Testis (tissue), 5 donors: ENCODE measurements at places on chromosomes 7 and 10.
A peak's percentile ranks its signal among the peaks of the same experiment; 100 is the strongest.

GRCh38 chr7:158585721-158586498 is 1.7 kb downstream of the PTPRN2 start:
- no peak for DNase-seq

GRCh38 chr10:121974019-121974534 is 940 bp downstream of the NSMCE4A start:
- no peak for DNase-seq

DNA sequence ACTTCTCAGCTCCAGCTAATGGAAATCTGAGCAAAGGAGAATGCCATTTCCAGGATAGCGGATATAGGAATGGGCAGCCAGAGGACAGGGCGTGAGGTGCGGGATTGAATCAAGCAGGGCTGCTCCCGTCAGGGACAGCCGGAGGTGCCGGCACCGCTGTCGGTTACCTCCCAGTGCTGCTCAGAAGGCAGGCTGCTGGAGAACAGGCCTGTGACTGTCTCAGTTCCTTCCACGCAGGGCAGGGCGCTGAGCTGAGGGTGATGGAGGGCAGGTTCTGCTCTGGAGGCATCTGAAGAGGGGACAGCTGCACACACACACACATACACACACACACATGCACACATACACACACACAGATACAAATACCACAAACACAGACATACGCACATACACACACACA is 111.1 kb downstream of the DOCK1 start:
- DNase-seq: no peak

DNA sequence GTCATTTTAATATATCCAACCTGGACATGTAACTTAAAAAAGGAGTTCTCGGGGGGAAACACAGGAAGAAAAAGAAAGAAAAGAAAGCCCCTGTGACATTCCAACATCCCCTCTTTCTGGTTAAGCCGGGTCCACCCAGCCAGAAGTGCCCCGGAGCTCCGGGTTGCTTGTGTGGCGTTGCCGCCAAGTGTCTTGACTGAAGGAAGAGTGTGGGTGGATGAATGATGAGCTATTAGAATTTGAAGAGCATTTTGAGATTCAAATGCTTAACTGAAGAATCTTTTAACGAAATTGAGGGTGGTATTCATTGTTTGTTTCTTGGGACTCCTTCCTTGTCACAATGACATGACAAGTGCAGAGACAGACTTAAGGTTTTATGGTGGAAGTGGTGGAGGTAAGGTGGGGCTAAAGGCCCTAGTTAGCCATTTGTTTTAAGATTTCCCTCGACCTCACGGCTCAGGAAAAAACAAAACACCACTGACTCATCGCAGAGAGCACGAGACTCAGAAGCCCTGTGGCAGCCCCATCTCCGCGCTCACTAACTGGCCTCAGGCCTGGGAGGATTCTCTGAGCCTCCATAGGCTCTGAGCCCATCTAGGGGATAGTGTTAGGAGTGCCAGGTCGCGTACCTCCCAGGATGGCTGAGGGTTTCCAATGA is 1.8 kb upstream of the GLI3 start:
- DNase-seq: no peak

DNA sequence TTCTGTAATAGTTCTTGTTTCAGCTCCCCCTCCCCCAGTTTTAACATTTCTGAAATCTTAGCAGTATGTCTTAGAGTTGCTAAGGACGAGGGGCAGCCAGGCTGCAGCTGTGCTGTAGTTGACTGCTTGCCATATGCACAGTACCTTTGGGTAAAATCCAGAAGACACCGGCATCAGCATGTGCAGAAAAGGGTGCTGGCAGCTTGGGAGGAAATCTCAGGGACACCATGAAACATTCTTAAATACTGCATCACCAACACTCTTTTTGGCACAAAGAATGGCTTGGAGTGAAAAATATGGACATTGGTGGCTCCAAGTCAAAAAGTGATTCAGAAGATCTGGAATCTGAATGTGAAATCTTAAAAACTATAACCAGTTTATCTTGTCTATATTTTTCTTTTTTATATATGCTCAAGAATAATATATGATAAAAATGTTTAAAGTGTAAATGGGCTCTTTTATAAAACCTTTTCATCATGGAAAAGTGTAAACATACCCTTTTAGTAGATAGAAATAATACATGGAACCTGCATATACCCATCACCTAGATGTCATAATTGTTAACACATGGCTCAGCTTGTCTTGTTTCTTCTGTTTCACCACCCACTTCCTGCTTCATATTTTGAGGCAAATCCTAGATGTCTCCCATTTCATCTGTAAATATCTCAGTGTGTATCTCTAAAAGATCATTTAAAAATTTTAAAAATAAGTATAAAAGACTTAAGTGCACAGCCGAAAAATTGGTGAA is 34.4 kb upstream of the ARMS2 start:
- DNase-seq: no peak

DNA sequence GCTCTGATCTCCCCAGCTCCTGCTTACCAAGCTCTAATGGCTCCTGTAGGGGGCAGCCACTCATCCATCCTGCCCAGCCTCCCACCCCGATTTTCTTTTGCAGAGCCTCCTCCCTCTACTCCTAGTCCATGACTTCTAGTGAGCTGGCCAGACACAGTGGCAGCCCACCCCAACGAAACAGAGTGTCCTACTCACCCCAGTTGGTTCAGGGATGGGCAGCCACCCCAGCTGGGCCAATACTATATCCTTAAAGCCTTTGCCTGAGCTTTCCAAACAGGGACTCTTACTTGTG is 77.1 kb downstream of the GRID1 start:
- DNase-seq: no peak

DNA sequence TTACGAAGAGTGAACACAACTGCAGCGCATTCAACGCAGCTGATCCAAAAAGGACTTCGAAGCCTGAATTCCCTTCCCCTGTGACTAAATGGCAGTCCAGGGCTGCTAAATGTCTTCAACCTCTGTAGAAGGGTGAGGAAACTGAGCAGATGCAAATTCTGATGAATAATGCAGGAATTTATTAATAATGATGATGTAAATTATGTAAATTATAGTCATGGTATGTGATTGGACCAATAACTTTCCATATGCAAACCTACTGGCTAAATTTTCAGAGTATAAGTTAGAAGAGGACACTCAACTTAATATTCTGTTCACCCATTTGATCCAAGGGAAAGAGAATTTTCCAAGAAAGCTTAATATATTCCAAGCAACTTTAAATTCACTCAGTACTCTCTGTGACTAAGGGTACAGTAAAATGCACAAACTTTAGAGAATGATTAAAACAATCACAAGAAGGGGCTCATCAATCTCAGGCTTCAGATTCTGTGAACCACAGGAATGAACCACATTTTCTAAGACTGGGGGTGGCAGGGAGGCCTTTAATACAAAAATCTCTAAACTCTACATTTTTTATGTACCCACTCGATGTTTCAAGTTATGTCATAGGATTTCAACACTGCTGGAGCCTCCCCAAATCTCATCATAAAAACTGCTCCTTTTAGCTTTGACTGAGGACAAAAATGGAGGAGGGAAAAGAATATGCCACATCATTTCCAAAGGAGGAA is 3.5 kb downstream of the FGFR2 start:
- DNase-seq: no peak

DNA sequence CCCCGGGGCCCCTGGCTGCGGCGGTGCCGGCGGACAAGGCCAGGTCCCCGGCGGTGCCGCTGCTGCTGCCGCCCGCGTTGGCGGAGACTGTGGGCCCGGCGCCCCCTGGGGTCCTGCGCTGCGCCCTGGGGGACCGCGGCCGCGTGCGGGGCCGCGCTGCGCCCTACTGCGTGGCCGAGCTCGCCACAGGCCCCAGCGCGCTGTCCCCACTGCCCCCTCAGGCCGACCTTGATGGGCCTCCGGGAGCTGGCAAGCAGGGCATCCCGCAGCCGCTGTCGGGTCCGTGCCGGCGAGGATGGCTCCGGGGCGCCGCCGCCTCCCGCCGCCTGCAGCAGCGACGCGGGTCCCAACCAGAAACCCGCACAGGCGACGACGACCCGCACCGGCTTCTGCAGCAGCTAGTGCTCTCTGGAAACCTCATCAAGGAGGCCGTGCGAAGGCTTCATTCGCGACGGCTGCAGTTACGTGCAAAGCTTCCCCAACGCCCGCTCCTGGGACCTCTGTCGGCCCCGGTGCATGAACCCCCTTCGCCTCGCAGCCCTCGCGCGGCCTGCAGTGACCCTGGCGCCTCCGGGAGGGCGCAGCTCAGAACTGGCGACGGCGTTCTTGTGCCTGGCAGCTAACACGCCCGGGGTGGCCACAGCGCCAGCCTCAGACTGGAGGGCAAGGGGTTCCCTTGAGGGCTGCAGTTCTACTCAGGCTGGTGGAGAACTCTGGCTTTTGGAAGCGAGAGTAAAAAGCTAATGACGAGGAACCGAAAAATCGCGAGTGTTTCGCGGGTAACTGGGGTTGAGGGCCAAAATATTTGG is 804 bp downstream of the FRAT1 start:
- peak; percentile 67 for DNase-seq
